ENCODE measurements at places on chromosomes 3 and 15.

DNA sequence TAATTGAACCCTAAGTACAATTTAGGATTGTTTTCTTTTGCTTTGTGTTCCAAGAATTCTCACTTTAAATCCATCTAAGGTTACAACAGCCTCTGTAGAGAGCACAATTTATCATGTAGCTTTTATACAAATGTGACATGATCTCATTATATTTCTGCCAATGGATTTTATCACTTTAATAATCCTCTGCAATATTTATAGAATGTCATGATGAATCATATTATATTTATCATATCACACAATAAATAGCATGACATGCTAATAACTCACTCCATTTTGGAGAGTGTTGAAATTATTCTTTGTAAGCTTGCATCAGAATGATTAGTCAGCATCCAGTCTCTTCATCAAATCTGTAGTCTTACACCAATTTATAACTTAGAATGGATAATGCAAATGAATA lies 280.6 kb upstream of the ZNF717 start:
- DNase-seq = no peak

DNA sequence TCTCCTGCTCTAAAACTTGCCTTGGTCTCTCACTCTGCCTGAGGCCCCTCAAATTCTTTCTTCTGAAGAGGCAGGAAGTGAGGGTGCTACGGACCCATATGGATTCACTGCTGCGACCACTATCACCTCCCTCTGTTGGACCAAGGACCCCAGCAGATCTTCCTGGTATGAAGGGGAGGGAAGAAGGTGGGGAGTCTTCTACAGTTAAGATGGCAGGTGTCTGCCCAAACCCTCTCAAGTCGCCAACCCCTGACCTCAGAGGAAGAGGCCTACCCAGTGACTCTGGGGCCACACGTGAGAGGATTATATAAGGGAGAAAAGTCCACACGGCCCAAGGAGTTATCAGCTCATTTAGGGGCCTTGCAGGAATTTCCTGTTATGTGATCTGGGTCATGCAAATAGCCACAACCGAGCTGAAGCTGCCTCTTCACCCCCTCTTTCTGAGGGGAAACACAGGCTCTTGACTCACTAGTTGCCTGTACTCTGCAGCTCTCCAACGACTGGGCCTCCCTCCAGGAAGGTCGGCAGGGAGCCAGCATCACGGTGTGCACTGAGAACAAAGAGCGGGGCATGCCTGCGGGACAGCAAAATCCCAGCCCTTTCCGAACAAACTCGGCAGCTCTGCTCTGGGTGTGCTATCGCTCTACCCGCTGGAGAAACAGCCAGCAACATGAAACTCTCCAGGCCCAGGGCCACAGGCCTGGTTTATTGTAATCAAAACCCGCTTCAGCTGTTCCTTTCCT lies 116.0 kb downstream of the XXYLT1 start:
- DNase-seq = no peak

DNA sequence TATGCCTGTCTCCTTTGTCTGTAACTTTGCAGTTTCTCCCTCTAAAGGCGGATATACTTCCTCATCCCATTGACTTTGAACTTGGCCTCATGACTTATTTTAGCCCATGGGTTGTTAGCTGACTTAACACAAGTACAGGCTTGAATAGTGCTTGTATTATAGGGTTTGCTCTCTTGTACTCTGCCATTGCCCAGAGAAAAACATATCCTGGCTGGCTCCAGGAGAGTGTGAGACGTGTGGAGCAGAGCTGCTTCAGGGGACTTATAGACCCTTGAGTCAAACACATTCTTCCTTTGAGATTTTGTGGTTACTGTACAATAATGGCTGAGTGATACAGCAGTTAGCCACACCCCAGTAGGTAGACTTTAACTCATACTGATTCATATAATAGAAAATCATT lies 124.0 kb downstream of the RAP2B start:
- no peak for DNase-seq

DNA sequence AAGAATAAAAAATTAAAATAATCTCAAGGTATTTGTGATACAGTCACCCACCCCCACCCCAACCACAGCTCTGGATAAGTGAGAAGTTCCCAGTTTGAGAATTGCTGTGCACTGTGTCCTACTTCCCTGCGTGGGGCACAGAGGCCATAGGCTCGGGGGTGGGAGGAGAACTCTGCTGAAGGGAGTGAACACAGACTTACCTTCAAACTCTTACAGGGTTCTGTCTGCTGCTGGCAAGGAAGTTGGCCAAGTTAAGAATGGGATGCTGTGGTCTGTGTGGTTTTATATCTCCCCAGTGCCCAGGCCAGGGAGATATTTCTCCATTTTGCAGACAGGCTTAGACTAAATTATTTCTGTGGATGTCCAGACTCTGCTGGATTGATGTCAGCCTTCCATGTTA lies 37.6 kb downstream of the SPTSSB start:
- no peak for DNase-seq

DNA sequence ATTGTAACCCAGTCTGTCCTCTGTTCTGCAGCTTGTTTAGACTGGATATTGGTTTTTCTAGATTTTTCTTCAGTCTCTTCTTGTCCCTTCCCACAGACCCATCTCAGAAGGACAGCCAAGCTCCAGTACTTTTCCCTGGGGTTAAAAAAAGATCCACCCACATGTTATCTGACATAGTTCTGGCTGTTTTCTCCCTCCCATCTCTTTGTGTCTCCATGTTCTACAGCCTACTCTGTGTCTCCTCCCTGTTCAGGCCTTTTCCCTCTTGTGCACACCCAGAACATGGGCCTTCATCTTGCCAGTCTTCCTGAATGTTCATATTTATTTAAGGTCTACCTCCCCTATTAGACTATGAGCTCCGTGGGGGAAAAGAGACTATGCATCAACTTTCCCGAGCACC lies 5.1 kb upstream of the PPP4R2 start:
- no peak for DNase-seq

GRCh38 chr15:99076109-99076508 lies 28.8 kb upstream of the SYNM start:
- DNase-seq = no peak

DNA sequence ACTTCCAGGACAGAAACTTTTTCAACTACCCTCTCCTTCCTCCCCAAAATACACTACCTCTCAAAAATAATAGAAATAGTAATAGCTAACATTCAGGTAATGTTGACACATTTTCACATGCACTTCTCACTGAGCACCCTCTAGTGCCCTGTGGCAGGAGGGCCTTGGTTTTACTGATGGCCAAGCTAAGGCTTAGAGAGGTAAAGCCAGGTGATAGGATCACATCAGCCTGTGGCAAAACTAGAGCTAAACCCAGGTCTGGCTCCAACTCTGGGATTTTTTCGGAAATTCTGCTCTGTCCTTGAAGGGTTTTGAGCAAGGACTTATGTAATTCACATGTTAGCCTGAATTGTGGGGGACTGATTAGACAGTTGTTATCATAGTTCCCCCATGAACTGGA lies 922 bp upstream of the TAMM41 start:
- no peak for DNase-seq

GRCh38 chr3:1087066-1087560 lies 5.7 kb upstream of the CNTN6 start:
- DNase-seq = no peak

DNA sequence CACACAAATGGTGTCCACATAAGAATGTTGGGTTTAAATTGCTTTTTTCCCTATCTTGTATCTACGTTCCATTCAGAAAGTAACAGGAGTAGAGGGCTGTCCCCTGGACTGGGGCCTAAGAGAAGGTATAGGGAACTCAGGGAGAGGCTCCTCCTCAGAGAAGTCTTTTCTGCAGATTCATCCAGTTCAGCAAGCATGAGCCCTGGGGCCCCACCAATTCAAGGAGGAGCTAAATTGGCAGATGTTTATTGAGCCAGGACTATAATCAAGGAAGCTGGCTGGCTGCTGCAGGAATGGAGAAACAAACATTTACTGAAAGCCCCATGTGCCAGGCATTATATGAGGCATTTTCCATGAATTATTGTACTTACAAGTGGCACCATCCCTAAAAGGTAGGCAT lies 22.1 kb upstream of the LARS2 start:
- DNase-seq = no peak

GRCh38 chr3:127556565-127556964 lies 34.0 kb downstream of the TPRA1 start:
- DNase-seq = no peak

GRCh38 chr3:69081583-69082262 lies 1.6 kb upstream of the UBA3 start:
- no peak for DNase-seq

- DNase-seq = no peak
These were observed 9.8 kb downstream of the NBEAL2 start for GRCh38 chr3:46989146-46989810.

- no peak for DNase-seq
These were observed 348.5 kb downstream of the ERC2 start for GRCh38 chr3:56119575-56120349.

- DNase-seq = no peak
These were observed 26.5 kb upstream of the FAM98B start for GRCh38 chr15:38427380-38427779.

DNA sequence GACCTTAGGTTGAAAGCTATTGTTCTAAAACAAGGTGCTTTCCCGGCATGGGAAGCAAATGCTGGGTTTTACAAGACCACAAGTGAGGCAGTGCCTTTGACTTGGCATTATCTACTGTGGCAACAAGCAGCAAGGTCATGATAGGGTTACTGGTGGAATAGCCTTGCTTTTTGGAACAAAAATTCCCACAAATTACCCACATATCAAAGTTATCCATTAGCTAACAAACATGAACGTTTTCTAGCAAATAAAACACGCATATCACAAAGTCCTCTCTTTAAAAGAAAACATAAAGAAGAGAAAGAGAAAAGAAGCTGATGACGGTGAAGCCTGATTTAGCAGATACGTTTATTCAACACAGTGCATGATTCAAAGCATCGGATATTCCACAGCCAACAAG lies 57.6 kb downstream of the SETMAR start:
- no peak for DNase-seq

- no peak for DNase-seq
These were observed 166.1 kb downstream of the PYDC2 start for GRCh38 chr3:191627064-191627463.

DNA sequence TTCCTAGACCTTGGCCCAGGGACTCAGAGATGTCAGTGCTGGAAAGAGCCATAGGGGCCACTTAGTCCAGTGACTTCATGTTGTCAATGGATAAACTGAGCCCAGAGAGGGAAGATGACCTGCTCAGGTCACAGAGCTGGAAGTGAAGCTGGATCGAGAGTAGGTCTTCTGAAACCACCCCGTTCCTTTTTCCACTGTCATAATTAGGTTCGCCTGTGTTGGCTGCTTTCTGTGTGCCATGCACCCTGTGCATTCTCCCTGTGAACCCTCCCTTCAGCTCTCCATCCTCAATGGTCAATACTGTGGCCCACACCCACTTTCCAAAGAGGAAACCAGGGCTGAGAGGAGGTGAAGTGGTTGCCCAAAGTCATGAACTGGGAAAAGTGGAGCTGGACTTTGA lies 74.8 kb downstream of the CCR1 start:
- DNase-seq = no peak

DNA sequence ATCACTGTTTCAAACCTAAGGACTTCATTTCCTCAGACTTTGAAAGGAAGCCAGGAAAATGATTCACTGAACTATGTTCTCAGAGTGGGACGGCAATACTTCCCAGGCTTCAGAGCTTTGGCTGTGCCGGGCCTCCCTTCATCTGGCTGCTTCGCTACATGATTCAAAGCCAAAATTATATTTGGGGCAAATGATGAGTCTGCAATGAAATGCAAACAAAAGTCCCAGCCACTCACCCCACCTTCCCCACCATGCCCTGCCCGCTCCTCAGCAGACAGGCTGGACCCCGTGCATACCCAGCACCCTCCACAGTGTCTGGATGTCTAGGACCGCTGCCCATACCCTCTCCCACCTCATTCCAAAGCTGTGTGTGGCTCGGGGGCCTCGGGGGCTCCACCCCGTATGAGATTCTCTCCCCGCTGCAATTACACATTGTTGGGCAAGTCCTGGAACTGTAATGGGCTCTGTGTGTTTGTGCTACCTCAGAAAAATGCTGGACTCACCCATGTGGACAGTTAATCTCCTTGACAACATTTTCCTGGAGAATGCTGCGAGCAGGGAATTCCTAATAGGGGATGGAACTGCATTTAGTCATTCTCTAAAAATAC lies 32.2 kb downstream of the ATP10A start:
- DNase-seq = no peak

DNA sequence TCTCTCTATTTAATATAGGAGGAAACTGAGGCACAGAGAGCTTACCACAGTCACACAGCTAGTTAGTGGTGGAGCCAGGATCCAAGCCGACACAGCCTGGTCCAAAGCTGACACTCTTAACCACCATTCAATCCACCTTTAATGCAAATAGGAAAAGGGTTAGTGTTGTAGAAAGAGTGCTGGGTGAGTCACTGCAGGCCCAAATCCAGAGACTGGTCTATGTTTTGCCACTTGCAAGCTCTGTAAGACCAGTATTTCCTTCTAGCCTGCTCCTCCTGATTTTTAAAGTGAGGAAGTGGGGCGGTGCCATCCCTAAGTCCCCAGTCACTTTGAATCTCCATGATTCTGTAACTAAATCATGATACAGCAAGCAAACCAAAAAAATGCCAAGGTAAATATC lies 111.0 kb downstream of the MECOM start:
- no peak for DNase-seq

GRCh38 chr15:84648539-84648938 lies 5.5 kb downstream of the WDR73 start:
- no peak for DNase-seq

DNA sequence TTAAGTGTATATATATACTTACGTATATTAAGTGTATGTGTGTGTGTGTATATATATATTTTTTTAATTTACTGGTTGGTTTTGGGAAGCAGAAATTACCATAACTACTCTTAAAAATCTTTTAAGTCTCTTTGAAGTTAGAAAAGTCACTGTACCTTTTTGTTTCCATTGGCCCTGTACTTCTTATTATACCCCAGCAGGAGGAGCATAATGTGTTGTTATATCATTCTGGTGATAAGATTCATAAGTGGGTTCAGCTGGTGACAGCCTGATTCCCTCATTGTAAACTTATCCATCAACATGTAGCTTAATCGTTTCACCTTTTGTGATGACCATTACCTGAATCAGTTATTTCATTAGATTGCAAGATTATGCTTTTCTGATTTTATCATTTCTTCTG lies 30.8 kb downstream of the MLH1 start:
- no peak for DNase-seq

DNA sequence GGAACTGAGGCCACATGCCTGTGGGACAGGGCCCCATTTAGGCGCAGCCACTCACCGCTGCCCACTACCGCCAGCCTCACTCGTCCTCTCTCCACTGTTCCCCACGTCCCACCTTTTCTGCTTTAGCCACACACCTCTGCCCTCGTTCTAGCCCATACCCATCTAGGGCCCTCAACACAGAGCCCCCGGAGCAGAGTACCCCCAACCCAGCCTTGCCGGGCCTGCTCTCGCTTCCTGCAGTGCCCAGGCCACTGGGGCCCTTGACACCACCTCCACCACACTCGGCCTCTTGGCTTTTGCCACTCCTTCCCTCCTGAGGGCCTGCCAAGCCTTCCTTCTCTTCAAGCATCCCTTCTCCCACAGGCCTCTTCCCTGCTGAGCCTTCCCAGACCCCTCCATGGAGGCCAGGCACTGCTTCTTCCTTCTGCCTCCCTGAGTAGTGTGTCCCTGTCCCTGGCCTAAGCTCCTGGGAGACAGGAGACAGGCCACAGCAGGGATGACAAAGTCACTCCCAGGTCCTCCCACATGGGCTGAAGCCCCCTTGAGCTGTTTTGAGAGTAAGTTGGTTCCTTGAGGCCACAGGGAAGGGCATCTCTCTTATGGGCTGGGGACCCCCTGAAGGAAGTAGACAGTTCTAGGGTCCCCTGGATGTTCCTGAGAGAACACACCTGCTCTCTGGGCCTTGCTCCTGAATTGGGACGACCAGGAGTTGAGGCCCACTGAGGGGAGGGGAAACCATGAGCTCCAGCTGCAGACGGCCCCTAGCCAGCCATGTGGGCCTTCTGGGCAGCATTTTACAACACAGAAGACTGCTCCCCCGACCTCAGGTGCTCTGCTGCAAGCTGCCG lies 4.4 kb downstream of the PRSS50 start:
- DNase-seq = no peak
